ENCODE measurements at places on chromosomes 2 and 18.

DNA sequence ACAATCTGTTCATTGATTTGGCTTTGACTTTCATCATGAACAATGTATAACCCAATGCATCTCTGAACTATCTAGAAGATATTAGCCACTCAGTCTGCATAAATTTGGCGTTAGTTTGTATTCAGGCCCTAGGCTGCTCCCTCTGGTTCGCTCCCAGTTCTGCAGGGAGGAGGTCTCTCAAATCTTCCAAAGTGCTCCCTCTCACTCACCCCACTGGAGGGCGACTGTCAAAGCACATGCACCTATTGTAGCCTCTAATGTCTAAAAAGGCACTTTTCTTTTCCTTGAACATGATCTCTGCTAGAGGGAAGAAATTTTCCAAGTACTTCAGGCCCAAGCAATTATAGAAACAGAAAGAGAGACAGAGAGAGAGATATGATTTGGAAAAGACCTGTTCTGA is 291.5 kb downstream of the TDRD15 start:
- no peak for DNase-seq

GRCh38 chr18:48136051-48136826 is 205.8 kb upstream of the SMAD2 start:
- DNase-seq = no peak

- no peak for DNase-seq
Observed at GRCh38 chr2:15797231-15797938, 143.0 kb upstream of the MYCN start.

GRCh38 chr2:27485496-27485895 is 4.0 kb downstream of the IFT172 start:
- no peak for DNase-seq

All from stimulated activated CD4-positive, alpha-beta T cell treated with anti-CD3 and anti-CD28 coated beads, Interleukin-1b, Interleukin-23, amount 100 ng/mL, for 48 hours (primary cell).